ENCODE measurements at places on chromosomes 1 and 21.

GRCh38 chr1:116544588-116545358 lies 26.1 kb downstream of the CD58 start:
- no peak for DNase-seq

DNA sequence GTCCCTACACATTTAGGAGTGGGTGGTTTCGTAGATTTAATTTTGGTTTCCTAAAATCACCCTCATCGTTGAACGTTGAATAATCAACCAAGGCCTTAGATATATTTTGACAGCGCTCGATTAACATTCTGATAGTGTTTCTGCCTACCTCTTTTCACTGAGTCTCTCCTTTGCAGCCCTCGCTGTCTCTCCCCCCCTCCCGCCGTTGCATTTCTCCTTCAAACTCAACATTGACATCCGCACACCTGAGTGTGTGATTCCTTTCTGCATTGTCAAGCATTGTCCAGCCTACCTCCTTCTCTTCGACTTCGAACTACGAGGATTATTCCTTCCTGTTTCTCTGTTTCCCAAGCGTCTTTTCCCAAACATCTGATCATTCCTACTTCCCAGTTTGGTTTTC lies 1.8 kb upstream of the ADAMTS1 start:
- DNase-seq: no peak

- DNase-seq: no peak
Measured at GRCh38 chr1:10762153-10762523, 34.3 kb downstream of the CASZ1 start.

DNA sequence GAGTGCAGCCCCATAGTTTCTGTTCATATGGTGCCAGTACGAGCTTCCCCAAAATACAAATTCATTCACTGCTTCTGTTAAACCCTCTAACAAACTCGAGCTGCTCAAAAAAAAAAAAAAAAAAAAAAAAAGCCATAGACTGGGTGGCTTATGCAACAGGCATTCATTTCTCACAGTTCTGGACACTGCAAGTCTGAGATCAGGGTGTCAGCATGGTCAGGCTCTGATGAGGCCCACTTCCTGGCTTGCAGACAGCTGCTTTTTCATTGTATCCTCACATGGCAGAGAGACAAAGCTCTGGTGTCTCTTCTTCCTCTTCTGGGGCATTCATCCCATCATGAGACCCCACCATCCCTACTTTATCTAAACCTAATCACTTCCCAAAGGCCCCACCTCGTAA lies 121.6 kb downstream of the PTBP2 start:
- no peak for DNase-seq

DNA sequence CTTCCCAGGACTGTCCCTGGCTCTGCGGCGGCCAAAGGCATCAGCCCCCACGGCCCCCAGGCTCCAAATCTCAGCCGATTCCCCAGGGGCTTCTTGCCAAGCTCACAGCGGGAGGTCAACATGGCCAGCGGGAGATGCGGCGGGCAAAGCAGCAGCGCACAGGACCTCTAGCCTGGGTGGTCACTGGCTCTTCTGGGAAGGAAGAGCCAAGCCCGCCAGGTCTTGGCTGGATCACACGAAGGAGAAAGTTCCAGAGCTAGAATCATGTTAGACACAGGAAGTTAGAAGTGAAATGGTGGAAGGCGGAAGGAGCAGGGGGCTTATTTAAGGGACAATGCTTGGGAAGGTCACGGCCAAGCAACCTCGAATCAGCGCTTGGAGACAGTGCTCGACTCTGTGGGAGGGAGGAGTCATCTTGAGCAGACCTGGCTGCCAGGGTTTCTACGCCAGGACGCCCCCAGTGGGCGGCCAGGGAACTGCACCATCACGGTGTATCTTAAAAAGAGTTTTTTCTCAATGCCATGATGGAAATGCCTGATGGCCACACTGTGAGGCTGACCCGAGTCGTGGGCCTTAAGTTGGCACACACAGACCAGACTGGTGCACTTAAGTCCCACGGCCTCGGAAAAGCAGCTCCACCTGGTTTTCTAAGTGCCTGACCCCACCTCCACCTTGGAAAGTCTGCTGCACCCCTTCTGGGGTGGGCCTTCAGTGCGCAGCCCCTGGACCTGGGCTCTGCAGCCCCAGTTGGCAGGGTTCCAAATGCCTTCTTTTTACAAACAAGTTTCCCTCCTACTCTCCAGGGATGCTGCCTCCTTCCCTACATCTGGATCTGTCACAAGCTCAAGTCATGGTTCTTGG lies 29.3 kb downstream of the SLC66A1 start:
- no peak for DNase-seq

GRCh38 chr1:179087665-179088064 lies 5.8 kb downstream of the TOR3A start:
- DNase-seq: no peak

- no peak for DNase-seq
Measured at GRCh38 chr1:9183898-9184297, 50.7 kb upstream of the H6PD start.

- DNase-seq: no peak
Measured at GRCh38 chr21:41955516-41955915, 1.7 kb upstream of the C2CD2 start.

DNA sequence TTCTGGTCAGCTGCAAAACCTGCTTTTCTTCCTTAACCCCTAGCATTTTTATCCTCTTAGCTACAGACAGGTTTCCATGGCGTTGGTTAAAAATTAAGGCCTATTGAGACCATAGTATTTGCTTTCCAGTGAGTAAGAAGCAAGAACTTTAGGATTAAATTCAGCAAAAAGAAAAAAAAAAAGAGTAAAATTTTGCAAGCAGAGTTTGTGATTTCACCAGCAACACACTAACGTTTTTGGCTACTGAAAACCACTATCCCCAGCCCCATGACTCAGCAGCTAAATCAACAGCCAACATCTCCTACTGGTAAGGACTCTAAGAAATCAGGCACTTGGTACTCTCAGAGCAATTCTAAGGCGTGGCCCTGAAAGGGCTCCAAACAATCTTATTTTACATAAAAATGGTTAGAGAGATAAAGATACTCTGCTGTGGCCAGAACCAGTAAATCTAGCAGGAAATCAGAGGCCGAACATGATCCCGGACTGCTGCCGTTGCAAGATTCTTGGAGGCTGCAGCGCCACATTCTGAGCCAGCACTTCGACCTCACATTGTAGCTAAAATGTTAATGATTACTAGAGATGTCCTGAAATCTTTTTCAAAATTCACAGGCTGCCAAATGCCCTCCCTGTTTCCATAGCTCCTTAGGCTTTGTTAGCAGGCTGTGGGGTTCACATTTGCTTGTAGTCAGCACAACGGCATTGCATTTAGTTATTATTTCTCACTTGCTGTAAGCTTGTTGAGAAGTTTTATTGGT lies 1.6 kb upstream of the ENO1 start:
- DNase-seq: no peak

DNA sequence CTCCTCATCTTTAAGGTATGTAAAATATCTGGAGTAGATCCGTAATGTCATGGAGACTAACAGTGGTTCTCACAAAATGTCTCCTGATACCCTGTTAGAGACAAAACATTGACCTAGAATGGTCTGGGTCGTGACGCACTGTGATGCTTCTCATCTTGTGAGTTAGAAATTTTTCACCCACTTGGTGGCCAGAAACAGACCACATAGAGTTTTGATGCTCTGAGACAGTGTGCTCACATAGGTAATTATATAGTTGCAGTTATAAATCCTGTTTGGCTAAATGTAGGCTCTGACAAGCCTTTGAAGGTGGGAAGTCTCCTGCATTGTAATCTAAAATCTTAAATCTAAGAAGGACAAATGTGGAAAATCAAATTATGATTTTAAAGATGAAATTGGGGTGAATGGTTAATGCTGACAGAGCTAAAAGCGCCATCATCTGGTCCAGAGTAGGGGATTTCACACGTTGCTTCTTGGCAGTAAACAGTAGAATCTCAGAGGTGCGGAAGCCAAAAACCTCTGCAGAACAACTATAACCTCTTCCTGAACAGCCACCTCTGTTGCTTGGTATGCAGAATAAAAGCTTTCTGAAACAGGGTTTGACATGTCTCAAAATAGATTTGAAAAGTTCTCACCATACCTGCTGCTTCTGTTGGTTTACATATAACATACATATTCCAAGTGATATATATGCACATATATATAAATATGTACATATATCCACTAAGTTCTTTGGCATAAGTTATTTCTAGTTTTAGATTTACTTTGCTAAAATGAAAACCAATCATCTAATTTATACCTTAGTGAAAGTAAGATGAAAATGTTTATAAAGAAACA lies 17.1 kb downstream of the RPAP2 start:
- no peak for DNase-seq

DNA sequence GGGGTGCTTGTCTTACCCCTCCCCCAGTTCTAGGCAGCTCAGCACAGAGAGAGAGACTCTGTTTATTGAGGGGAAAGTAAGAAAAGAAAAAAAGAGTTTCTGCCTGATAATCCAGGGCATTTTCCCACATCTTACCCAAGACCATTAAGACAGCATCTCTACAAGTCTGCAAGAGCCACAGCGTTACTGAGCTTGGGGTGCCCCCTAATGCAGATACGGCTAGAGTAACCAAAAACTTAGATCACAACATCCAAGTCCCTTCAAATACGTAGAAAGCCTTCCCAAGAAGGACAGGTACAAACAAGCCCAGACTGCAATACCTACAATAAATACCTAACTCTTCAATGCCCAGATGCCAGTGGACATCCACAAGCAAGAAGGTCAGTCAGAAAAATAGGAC lies 6.2 kb upstream of the TEX50 start:
- no peak for DNase-seq

GRCh38 chr1:53697721-53698383 lies 41.1 kb downstream of the GLIS1 start:
- no peak for DNase-seq

- no peak for DNase-seq
Measured at GRCh38 chr1:28229089-28229488, 3.7 kb downstream of the DNAJC8 start.

DNA sequence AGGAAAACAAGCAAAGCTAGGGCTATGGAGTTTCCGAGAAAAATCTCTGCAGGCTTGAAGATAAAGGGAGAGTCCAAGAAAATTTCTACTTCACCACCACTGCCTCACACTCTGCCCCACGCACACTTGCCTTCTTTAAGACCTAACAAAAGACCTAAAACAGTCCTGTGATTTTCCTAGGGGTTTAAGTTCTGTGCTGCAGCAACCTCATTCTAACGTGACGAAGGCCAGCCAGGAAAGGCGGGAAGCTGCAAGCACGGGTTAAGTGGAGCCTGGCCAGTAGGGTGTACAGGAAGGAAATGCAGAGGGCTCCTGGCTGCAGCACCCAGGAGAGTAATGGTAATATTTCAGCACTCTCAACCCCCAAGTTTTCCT lies 1.5 kb downstream of the SPATA6 start:
- DNase-seq: no peak

- DNase-seq: no peak
Measured at GRCh38 chr1:92577261-92577895, 90.7 kb upstream of the GFI1 start.

GRCh38 chr1:22721122-22721873 lies 10.7 kb downstream of the EPHB2 start:
- DNase-seq: no peak

DNA sequence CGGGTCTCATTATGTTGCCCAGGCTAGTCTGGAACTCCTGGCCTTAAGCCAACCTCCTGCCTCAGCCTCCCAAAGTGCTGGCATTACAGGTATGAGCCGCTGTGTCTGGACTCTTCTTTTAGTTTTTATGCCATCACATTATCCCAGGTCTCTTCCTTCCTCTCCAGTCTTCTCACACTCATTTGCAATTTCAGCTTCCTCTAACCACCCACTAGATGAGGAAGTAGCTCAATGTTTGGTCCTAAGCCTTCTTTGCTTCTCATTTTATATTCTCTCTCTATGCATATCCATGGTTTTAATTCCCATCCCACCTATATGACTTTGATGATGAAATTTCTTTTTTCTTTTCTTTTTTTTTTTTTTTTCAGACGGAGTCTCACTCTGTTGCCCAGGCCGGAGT lies 3.1 kb upstream of the ZBTB8A start:
- no peak for DNase-seq

- no peak for DNase-seq
Measured at GRCh38 chr1:61828805-61829204, 86.5 kb downstream of the PATJ start.

- no peak for DNase-seq
Measured at GRCh38 chr1:87684194-87684593, 355.5 kb downstream of the LMO4 start.
